Activated naive CD4-positive, alpha-beta T cell (primary cell): ENCODE measurements at places on chromosomes 2 and 18.

- no peak for DNase-seq
Observed at GRCh38 chr2:86037141-86037794, 68.4 kb downstream of the POLR1A start.

DNA sequence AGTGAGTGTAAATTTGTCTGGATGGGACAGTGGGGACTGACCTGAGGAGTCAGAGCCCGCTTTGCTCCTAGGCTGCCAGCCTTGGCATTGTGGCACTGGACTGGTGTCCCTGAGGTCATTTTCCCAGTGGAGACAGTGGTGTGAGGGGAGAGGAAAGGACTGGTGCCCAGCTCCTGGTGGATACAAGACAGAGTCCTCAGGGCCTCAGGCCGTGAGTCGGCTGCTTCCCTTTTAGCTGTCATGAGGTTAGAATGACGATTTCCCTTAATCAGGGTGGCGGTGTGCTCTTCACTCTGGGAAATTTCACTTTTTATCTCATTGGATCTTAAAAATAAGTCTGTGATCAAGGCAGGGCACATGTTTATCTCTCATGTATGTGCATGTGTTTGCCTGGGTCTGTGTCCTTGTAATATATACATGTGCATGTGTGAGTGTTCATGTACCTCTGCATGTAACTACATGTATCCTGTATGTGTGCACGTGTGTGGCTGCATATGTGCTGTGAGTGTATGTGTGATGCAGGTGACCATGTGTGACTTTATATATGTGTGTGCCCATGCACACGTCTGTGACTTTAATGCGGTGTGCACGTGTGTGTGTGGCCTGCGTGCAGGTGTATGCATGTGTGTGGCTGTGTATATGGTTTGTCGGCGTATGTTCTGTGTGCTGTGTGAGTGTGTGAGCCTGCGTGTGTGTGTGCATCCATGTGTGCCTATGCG lies 55.7 kb downstream of the GLI2 start:
- DNase-seq = no peak

- DNase-seq = no peak
Observed at GRCh38 chr2:95389245-95390119, 13.0 kb upstream of the FAHD2A start.

DNA sequence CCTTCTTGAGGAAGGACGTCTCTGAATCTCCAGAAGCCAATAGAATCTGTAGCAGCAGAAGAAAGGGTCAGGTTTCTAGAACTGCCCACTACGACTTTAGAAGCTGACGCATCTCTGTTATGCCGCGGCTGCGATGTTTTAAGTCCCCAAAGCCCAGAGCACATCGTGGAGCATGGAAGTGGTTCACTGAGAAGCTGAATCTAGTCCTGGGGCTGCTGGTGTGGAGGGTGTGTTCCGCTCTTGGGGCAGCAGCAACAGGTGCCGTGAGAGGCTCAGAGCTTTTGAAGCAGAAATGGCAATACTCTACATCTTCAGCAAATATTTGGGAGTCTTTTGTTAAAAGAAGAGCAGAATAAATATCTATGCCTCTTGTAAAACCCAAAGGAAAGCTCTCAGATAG lies 48.9 kb upstream of the RMDN2 start:
- no peak for DNase-seq

DNA sequence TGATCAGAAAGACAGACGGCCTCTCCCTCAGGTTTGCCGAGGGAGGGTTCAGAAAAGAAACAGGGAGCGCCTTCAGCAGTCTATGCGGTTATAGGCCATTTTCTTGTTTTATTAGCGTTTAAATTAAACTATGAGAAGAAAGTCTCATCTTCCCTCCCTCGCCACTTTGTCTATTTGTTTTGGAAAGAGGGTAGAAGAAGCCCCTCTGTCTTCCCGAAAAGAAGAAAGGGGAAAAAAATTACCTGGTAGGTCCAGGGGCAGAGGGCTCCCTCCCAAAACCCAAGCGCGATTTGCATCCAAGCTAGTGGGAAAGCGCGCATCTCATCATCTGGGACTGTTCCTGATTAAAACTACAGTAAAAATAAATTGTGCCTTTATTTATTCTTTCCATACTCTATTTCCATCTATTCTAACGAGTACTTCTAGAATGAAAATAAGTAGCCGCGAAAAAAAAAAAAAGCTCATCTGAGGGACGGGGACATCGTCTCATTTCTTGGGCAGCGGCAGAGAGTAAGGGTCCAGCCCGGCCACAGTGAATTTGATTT lies 2.4 kb downstream of the PAX8 start:
- DNase-seq = no peak

DNA sequence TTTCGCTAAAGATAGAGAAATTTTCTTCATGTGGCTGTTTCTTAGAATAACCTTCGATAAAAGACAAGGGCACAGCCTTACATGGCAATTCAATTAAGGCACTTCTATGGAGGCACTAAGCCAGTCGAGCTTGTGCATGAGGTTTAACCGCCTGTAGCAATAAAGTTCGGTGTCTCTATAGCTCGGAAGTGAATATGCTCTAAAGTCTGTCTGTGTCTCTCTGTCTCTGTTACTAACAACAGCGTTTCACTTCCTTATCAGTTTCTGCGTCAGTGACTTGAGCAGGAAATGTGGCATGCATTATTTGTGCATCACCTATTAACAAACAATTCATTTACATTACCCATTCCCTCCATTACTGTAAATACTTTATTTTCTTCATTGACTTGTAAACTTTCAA lies 365.1 kb upstream of the NETO1 start:
- DNase-seq = no peak

DNA sequence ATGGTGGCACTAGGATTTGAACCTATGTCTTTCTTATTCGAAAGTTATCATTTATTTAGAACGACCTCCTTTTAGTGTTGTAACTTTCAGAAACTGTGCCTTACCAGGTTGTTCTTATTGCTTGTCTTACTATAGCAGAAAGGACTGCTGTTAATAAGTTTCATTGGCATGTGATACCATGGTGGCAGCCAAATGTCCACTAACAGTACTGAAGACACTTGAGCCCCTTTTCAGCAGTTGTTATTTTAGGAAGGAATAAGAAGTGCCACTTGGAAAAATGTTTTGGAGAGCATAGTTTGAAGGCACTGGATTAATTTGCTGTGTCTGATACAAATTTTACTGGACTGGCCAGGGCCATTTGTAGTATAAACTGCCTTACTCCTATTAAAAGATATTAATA lies 37.7 kb downstream of the CEP192 start:
- DNase-seq = no peak

GRCh38 chr2:27903649-27904404 lies 13.3 kb downstream of the BABAM2 start:
- DNase-seq = no peak

- DNase-seq = no peak
Observed at GRCh38 chr2:99406137-99406536, 68.9 kb downstream of the EIF5B start.

GRCh38 chr2:10030311-10030736 lies 13.0 kb upstream of the KLF11 start:
- no peak for DNase-seq

DNA sequence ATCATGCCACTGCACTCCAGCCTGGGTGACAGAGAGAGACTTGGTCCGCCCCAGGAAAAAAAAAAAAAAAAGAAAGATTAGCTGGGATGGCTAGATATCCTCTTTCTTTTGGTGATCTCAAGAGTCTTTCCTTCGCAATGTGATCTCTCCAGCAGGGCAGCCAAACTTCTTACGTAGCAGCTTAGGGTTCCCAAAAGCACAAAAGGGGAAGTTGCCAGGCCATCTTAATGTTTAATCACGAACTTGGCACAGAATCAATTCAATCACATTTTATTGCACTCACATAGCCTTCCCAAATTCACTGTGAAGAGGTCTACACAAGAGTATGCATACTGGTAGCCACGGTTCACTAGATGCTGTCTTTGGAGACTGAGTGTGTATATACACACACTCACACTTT lies 53.1 kb downstream of the VIL1 start:
- DNase-seq = no peak

- DNase-seq = no peak
Observed at GRCh38 chr18:63617915-63618234, 26.2 kb downstream of the SERPINB4 start.

DNA sequence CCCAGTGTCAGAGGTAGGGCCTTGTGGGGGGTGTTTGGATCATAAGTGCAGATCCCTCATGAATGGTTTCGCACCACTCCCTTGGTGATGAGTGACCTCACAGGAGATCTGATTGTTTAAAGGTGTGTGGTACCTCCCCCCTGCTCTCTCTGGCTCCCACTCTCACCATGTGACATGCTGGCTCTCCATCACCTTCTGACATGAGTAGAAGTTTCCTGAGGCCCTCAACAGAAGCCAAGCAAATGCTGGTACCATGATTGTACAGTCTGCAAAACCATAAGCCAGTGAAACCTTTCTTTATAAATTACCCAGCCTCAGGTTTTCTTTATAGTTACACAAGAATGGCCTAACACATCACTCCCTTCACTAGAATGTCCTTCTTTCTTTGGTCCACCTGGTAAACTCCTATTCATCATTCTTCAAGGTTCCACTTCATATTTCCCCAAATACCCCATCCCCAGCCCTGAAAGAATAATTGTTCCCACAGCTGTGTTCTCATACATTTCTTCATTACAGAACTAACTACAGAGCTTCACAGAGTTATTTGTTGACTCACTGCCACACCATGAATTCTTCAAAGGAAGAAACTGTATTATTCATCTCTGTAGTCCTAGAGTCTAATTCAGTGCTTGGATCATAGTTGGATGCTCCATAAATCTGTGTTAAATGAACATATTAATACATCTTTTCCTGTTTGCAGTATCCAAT lies 81.2 kb upstream of the STK17B start:
- DNase-seq = no peak

DNA sequence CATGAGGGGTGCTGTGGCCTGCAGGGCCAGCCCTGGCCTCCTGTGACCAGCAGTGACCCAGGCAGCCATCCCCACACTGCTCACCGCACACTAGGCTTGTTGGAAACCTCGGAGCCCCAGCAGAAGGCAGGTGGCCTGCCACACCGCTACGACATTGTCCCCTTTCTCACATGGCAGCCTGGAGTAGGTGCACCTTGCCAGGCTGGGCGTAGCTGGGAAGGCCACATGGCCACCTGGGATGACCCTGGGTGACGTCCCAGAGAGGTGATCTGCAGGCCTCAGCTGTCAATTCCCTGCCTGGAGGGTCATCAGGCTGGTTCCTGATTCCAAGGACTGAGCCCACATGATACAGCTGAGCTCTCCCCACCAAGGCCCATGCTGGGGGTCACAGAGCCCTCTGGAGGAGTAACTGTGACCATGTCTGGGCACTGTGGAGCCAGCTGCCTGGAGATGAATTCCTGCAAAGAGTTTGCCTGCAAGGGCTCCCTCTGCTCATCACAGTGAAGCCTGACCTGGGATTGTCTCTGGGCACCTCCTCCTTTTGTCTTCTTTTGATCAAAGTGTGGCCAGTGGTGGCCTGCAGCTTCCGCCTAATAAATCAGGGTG lies 119.6 kb upstream of the OTOS start:
- no peak for DNase-seq

DNA sequence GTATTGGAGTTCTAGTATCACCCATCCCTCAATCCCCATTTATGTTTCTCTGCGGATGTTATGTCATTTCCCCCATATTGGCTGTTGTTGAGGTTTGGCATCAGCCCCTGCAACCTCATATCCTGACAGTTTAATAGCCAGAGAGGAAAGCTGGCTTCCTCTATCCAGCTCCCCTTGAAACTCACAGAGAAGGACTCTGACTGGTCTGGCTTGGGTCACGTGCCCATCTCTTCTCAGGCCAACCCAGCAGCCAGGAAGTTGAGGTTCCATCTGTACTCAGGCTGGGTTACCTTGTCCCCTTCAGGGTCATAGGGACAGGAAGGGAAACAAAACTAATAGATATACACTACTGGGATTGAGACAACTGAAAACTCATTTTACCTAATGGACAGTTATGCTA lies 148.0 kb upstream of the SLC14A2 start:
- DNase-seq = no peak

DNA sequence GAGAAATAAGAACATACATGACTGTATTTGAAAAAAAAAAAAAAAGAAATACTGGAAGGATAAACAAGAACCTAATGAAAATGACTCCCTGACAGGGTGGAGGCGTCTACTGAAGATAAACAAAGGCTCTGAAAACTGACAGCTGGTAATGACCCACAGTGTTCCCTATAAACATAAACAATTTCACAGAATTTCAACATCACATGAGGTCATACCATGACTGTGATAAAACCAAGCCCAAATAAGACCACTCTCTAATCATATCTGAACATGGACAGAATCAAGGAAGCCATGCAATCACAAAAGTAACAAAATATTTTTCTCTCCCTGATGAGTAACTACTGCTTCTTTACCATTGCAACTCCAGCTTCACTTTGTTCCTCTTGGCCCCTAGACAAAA lies 159.3 kb downstream of the FAM124B start:
- DNase-seq = no peak

- DNase-seq = no peak
Observed at GRCh38 chr18:4599312-4599711, 144.2 kb upstream of the DLGAP1 start.

DNA sequence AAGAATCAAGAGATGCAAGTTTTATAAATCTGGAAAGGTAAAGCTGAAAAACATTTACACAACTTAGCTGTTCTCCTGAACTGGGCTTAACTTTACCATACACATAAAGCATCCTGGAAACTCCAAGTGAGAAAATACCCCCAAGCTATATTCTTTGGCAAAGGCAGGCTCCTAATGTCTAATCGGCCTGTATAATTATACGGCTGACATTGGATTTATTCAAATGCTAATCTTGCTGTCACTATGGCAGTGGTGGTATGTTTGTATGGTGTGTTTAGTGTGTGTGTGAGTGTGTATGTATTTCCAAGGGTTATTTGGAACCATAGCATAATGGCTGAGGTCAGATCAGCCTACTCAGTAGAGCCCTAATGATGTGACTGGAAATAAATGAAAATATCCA lies 1031.8 kb upstream of the ZEB2 start:
- DNase-seq = no peak

GRCh38 chr18:66994790-66995189 lies 390.9 kb upstream of the CDH19 start:
- DNase-seq = no peak

DNA sequence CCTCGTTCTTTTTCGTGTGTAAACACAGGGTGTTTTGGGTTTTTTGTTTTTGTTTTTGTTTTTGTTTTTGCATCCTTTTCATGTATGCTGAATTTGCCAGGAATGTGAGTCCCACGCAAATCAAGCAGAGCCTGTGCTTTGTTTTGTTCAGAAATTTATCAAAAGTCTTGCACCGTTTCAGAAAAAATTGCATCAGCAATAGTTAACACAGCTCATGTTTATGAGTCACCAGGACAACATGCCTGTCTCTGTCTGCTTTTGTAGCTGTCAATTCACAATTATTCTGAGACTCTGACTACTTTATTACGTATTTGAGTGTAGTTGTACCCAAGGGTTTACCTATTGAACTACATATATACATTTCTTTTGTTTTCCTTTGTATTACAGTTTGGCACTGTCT lies 38.3 kb downstream of the MRPL44 start:
- no peak for DNase-seq

GRCh38 chr18:14936313-14936712 lies 188.3 kb downstream of the ANKRD30B start:
- no peak for DNase-seq
